Ascending aorta (tissue), 2 donors: ENCODE measurements at places on chromosomes 6 and 20.

DNA sequence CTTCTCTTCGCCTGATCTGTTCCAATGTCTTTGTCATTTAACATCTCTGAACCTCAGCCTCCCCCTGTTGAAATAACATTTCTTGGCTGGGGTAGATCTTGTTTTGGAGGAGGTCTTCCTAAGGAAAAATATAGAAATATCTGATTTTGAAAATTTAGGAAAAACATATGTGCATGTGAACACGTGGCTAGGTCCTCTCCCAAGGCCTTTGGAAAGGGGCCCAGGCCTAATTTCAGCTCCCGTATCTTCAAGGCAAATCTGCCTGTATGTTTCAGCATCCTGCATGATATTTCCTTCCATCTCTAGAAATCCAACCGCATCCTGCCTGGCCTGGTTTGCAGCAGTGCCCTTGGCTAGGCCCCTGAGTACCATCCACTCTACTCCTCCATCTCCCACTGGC, 261.2 kb downstream of the PHACTR1 start:
- no peak for DNase-seq

GRCh38 chr20:44489931-44490330, 14.3 kb downstream of the TTPAL start:
- DNase-seq = no peak

DNA sequence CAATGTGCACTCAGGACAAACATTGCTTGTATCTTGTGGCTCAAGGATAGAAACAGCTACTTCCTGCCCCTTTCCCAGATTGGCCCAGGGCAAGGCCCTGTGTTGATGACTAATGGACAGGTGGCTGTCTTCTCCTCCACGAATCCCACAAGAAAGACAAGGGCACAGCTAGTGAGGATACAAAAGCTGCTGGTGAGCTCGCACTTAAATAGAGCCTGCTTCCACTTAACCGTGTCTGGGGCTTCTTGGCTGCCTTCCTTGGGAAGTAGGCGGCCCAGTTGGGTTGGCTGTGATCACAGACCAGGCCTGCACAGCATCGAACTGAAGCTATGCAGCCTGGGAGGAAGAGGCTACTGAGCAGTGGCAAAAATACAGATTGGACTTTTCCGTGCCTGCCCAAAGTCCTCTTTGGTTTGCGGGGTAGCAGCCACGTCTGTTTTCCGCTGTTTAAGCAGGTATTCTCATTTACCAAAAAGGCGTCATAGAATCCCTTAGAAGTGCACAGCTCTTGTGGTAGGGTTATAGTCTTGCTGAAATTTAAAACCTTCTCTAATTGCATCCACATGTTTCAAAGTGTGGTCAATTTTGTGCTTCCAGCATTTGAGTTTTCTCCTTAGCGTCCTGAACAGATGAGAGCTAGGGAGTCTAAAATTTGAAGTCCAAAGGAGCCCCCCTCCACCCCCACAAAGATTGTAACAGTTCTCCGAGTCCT, 23.0 kb upstream of the NAA20 start:
- DNase-seq = no peak

DNA sequence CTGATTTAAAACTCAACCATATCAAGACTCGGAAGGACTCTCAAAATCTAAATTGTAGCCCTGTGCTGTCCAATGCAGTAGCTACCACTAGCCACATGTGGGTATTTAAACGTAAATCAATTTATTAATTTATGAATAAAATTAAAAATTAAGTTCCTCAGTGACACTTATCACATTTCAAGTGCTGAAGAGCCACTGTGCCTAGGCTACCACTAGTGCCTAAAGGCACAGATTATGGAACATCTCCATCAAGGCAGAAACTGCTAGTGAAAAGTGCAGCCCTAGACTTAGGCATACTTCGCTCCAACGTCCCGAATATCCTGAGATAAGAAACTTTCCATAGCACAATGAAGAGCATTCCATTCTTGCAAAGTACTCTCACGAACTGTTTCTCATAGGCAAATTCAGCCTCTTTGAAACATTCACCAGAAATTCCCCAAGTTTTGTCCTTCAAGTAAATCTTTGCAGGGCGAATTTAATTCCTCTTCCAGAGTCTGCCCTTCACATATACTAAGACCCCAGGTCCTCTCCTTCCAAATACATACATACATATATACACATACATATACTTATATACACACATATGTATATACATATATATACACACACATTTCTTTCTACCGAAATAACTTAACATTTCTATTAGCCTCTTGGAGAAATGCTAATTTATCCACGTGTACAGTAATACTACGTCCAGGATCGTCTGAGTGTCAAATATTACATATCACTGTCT, 1.3 kb downstream of the SUPT3H start:
- DNase-seq = no peak

DNA sequence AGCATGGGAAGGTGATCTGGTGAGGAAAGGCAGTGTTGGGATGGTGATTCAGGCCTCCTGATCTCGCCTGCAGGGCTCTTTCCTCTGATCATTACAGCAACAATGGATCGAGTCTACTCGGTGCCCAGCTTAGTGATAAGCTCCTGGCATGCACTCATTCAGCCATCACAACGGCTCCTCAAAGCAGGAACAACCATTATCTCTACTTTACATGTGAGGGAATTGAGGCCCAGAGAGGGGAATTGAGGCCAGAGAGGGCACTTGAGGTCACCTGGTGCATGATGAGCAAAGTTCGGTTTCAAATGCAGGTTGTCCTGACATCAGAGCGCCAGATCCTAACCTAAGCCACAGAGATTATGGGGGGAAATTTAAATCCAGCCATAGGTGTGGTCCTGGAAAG, 42.0 kb upstream of the BPIFA2 start:
- no peak for DNase-seq

GRCh38 chr6:70844301-70844700, 112.6 kb downstream of the B3GAT2 start:
- no peak for DNase-seq

GRCh38 chr6:158797331-158798310, 21.5 kb downstream of the EZR start:
- no peak for DNase-seq

DNA sequence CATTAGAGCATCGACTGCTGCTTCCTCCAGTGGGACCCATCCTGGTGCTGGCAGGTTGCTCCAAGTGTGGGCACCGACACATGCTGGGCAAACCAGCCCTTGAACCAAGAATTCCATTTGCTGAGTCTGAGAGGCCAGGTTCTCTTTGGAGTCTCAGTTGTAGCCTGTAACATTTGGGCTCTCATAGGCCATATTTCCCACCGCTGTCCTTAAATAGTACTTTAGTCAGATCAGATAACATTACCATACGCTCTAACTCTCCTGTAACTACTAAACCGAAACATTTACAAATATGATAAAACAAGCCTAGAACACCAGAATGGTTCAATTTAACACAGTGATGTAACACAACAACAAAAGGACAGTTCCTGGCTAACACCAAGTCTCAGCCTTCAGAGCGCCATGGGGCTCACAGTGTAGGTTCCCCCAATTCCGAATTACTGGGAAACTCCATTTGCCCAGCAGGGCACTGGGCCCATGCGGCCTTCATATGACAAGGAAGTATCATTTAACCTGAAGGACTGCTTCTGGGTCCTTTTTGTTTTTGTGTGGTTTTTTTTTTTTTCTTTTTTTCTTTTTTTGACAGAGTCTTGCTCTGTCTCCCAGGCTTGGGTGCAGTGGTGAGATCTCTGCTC, 28.4 kb upstream of the CD93 start:
- no peak for DNase-seq

- no peak for DNase-seq
Observed at GRCh38 chr20:50191544-50192363, 1.1 kb downstream of the CEBPB start.

DNA sequence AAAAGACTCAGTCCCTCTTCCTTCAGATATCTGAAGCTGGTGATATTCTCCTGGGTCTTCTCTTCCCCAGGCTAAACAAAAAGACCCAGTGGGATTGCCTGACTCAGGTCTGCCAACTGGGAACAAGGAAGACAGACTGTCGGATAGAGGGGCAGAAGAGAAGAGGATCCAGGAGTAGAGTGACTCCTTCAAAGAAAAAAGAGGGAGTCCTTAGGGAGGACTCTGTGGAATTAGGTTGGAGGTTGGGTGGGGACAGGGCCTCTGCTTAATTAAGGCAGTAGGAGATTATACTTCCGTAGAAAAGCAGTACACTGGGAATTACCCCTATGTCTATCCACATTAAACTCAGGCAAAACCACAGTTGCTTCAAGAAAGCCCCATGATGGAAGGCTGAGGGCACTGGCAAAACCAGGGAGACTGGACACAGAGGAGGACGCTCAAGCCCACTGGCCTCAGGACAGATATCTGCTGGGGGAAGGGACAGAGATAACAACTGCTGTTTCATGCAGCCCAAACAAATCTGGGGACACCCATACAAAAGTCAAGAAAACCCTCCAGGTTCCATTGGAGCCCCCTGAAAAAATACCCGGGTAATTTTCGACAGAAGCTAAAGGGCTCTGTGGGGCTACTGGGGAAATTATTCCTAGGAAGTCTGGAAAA, 5.7 kb downstream of the BCL2L1 start:
- no peak for DNase-seq

GRCh38 chr6:100475554-100476320, 11.0 kb upstream of the SIM1 start:
- no peak for DNase-seq

- DNase-seq = no peak
Observed at GRCh38 chr6:157831424-157832249, 8.6 kb downstream of the SNX9 start.

- no peak for DNase-seq
Observed at GRCh38 chr6:100267721-100268123, 197.0 kb downstream of the SIM1 start.

- no peak for DNase-seq
Observed at GRCh38 chr6:143620447-143620846, 57.3 kb upstream of the PHACTR2 start.

DNA sequence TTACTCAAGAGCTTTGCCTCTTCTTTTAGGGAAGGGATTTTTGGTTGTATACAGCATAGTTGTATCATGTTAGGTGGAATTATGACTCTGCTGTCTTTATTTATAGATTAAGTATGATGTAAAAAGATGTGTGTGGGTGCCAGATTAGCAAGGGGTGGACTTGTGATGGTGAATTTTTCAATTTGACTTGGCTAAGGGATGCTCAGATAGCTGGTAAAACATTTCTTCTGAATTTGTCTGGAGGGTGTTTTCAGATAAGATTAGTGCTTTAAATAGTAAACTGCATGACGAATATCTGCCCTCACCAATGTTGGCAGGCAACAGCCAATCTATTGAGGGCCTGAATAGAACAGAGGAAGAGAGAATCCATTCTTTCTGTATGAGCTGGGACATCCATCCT, 173.3 kb upstream of the TNFAIP3 start:
- no peak for DNase-seq

DNA sequence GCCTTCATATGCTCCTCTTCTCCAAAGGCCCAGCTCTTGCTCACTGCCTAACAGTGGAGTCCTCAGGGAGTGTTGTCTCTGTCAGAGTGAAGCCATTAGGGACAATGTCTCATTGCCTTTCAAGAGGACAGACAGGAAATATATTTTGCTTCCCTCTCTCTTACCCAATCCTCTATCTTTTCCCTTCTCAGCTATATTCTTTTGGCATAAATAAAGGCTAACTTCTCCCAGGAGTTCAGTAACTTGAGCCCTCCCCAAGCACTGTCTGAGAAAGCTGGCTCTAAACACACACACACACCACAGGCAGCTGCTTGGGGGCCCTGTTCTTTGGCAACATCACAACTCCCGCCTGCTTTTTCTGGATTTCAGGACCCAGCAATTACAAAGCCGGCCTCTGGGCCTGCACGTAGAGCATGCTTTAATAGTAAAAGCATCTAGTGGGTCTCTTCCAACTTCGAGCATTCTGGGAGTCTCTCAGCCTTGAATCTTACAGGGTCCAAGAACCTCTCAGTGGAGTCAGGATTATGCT, 34.7 kb upstream of the LAMA4 start:
- DNase-seq = peak; percentile 72

- no peak for DNase-seq
Observed at GRCh38 chr6:46584586-46584985, 68.0 kb downstream of the CYP39A1 start.

DNA sequence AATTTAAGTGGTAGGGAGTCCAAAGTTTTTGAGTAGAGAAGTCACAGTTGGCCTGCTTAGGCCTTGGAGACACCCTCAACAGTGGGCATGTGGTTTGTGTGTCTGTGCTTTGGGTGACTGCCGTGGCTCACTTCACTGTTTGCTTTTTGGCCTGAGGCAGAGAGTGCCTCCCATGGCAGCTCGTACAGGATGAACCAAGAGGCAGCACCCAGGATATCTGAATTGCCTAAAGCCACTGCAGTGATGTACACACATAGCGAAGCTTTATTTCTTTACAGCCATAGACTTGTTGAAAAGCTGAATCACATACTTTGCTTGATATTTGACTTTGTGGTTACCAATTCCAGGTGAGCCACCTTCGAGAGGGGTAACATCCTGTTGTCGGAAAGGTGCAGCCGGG, 21.6 kb downstream of the RREB1 start:
- no peak for DNase-seq

- no peak for DNase-seq
Observed at GRCh38 chr6:1615853-1616420, 6.2 kb downstream of the FOXC1 start.

DNA sequence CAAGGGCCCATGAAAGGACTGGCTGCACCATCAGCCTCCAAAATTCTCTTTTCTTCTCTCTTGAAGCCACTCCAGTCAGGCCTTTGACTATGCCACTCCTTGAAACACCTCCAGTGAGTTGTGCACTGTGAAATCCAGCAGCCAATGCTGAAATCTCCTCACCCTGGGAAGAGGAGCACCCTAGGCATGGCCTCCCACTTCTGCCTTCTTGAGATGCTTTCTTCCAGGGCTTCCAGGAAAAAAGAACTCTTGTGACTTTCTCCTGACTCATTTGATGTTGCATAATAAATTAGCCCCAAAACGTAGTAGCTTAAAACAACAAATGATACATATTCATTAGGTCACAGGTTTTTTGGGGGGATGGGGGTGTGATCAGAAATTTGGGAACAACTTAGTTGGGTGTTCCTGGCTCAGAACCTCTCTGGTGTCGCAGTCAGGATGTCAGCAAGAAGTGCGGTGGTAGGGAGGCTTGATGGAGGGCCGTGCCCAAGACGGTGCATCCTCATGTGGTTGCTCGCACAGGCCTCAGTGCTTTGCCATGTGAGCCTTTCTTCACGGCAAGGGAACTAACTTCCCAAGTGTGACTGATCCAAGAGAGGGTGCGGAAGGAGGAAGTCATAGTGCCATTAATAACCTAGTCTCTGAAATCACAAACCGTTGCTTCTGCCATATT, 12.1 kb downstream of the NCR2 start:
- peak; percentile 21 for DNase-seq

DNA sequence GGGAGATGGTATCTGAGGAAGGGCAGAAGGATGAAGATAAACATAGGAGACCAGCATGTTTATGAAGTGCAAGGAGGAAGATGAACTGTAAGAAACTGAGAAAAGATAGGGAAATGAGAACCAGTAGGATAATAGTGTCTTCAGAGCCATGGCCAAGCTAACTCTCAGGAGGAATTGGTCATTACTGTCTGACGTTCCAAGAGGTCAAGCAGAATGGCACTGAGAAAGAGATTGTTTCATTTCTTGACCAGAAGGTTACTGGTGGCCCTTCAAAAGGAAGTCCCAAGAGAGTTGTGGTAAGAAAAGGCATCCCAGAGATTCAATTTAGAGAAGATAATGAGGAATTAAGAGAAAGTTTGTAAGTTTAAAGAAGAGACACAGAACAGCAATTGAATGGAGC, 47.5 kb downstream of the EYA4 start:
- DNase-seq = no peak

GRCh38 chr6:123913863-123914262, 110.2 kb downstream of the NKAIN2 start:
- no peak for DNase-seq
